ENCODE measurements at places on chromosomes 12 and 14.

DNA sequence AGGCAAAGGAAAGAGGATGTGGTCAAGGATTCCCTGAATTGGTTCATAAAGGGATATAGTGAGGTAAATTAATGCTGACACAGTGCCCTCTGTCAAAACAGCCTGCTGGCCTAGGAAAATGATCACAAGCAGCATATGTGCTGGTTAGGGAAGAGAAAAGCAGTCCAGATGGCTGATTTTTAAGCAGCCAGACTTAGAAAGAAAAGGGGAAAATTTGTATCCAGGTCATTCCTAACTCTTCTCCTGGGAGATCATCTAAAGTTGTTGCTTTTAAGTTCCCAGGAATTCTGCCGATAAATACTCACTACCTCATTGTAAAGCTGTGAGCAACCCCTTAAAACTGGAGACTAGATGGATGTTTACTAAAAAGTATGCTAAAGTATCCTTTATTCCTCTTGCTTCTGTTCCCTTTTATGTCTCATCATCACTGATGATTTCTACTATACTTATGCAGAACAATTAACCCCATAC, 46.4 kb upstream of the CNOT2 start:
- DNase-seq: no peak

DNA sequence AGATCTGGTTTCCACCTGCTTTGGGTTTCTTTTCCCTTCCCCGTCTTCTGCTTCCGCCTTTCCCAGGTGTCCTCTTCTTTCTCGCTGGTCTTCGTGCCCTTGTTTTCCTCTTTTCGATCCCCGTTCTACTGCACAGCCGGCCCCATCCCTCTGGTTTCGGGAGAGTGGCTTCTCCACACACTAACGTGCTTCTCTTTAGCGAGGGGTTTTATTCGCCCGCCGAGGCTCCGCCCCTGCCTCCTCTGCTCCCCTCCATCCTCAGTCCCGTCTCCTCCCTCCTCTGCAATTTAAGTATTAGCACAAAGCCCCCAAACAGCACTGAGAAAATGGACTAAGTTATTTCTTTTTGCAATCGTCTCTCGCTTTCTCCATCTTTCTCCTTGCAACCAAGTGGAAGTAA, at the start of gene SLC7A8:
Gene SLC7A8, minus strand, starts transcription at position 182 of the 400 bp plus-strand sequence. CDS start 746 bp downstream, outside the sequence.
- no peak for DNase-seq

DNA sequence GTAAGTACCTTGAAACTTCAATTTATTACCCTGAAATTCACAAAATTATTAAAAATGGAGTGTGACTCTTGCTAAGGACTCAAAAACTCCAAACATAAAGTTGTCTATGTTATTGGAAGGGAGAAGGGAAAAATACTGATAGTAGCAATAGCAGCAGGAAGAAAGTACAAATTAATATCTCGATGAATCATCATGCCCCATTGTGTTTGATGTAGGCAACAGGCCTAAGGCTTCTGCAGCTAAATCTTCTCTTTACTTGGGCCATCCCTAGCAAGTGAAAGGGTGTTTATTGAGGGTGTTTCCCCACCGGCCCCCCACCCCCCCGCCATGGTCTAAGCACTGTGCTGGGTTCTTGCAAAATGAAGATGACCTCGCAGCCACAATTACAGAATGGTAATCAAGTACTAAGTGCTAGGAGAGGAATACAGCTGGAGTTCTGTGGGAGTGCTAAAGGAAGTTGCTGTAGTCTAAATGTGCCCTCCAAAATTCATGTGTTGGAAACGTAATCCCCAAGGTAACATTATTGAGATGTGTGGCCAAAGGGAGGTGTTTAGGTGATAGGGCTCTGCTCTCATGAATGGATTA, 76.5 kb downstream of the SNAPC1 start:
- DNase-seq: no peak

DNA sequence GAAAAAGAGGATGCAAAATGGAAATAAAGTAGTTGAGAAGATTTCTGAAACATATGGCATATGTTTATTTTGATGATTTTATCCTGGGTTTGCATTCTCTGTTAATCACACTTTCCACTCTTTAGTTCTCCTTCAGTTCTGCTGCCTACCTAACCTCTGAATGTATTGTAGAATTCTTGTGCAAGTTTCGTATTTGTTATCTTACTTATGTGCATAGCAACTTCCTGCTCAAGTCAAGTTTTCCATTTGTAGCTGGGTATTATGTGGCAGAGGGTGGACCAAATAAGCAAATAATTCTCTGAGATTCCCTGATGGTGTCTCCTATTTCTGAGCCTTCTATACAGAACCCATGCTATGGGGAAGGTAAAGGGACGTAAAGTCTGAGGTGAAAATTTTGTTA, 381.6 kb downstream of the FOXG1 start:
- DNase-seq: no peak

DNA sequence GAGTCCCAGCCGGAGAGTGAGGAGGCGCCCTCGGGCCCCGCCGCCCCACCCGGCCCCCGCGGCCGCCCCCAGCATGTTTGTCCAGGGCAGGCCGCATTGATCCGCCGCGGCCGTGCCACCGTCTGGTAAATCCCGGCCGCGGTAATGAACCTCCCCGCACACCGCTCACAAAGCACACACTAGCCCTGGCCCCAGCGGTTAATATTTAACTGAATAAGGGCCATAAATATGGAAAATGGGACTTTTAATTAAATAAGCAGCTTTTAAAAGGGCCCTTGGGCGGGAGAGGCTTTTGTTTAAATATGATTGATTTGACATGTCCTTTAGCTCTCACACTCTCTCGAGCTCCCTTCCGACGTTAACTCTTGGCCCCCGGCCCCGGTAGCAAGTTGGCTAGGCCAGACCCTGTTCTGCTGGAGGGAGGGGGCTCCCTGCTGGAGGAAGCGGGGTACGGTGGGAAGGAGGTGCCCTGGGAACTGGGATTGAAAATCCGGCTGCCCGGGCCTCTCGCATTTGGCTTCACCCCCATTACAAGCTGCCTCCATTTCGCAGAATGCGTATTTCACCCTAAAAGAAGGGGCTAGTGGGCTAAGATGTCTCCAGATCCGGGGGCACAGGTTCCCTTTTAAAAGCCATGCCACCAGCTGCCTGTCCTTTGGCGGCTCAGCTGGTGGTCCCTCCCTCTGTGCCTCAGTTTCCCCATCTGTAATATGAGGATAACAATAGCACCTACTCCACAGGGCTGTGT, 199.8 kb downstream of the RBM19 start:
- DNase-seq: no peak

GRCh38 chr12:122865268-122866231, 30.3 kb downstream of the HIP1R start:
- peak; percentile 68 for DNase-seq

GRCh38 chr14:103716091-103716801, 636 bp downstream of the ZFYVE21 start:
- DNase-seq: peak; percentile 16

DNA sequence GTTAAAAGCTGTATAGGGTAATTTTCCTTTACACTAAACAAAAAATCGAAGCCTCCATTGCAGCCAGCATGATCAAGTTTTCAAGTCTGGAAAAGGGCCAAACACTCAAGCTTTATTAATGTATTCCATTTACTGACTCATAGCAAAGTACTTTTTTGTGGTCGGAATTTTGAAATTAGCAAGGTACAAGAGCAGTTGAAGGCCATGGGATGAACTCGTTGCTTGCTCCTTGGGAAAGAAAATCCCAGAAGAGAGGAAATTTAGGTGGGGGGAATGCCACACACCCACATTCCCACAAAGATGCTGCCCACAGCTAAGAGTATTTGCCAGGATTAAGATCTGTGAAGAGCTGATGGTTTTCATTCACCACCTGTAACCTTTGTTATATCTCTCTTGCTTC, 333.7 kb downstream of the EGLN3 start:
- DNase-seq: no peak

DNA sequence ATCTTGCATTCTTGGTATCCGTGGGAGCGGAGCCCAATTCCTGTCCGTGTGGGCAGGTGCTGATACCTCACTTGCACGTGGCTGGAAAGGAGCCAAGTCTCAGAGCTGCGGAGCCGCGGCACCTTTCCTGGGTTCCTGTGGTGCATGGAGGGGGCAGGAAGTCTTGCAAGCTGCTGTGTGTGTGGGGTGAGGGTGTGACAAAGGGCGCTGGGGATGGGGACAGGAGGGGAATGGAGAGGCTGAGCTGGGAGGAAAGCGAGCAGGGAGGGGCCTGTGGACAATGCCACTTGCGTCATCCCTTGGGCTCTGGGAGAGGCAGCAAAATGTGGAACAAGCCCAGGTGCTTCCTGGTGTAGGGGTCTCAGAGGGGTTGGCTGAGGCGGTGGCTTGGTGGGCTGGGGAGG, 86.7 kb downstream of the CALM1 start:
- no peak for DNase-seq

- no peak for DNase-seq
These were observed 158.9 kb upstream of the PLEKHG7 start for GRCh38 chr12:92543840-92544239.

DNA sequence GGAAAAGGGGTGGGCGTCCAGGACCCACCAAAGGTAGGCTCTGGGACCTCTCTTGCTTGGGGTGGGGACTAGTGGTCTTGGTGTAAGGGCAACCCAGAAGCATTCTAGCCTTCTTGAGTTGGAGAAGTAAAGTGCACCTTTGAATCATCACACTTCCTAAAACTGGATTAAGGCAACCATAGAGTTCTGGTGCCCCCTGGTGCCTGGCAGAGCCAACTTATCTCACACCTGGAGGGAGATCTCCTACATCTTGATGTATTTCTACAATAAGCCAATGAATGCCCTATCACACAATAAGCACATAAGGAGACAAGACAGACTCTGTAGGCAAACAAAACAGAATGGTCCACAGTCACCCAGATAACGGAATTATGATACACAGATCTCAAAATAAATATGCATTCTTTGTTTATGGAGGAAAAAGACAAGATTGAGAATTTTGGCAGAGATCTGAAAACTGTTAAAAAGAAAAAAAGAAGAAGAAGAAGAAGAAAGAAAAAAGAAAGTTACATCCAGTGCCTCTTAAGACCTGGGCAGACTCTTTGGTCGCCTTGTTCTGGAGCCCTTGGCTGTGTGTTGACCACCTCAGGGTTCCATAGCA, 95.9 kb upstream of the PPP2R5C start:
- DNase-seq: peak; percentile 26

- no peak for DNase-seq
These were observed 6.7 kb downstream of the CIT start for GRCh38 chr12:119870457-119870856.

GRCh38 chr14:35072226-35072625, 26.2 kb downstream of the FAM177A1 start:
- no peak for DNase-seq

- no peak for DNase-seq
These were observed 48.1 kb upstream of the TMED10 start for GRCh38 chr14:75224561-75224960.

- no peak for DNase-seq
These were observed 13.5 kb upstream of the KRT73 start for GRCh38 chr12:52631676-52632459.

GRCh38 chr12:6734506-6735387, 10.9 kb downstream of the COPS7A start:
- no peak for DNase-seq

DNA sequence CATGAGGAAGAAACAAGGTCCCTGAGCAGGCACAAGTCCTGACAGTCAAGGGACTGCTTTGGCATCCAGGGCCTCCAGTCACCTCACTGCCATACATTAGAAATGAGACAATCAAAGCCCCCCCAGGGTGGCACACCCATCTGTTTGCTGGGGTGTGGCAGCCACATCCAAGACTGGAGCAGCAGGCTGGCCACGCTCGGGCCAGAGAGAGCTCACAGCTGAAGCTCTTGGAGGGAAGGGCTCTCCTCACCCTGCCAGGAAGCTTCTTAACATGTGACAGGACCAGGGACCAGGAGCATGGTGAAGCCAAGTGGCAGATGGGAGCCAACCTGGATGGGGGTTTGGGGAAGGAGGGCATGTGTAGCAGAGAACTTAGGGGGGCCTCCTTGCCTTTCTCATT, 10.0 kb downstream of the CACNB3 start:
- DNase-seq: no peak

- DNase-seq: no peak
These were observed 78.7 kb downstream of the SLC25A47 start for GRCh38 chr14:100401792-100402191.

- no peak for DNase-seq
These were observed 1.8 kb upstream of the GNS start for GRCh38 chr12:64760808-64761573.

Measured in ACHN (cell line).